ENCODE measurements at places on chromosomes 12 and 14.

GRCh38 chr12:26000898-26001297, 42.4 kb downstream of the RASSF8 start:
- DNase-seq = no peak

DNA sequence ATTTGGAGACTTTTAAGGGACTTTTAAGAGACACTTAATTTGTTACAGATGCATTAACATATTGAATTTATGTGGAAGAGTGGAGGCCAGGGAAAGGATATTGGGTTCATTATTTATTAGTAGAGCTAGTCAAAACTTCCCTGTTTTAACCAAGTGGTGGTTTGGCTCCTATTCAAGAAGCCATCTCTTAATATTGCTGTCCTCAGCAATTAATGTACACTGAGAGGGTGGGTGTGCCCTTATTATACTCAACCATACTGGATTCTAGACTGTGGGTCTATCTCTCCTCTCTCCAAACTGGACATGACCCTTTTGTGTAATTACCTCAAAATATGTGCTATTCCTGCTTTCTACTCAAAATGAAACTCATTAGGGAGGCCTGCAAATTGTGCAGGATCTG, 398.7 kb upstream of the DDHD1 start:
- DNase-seq = no peak

DNA sequence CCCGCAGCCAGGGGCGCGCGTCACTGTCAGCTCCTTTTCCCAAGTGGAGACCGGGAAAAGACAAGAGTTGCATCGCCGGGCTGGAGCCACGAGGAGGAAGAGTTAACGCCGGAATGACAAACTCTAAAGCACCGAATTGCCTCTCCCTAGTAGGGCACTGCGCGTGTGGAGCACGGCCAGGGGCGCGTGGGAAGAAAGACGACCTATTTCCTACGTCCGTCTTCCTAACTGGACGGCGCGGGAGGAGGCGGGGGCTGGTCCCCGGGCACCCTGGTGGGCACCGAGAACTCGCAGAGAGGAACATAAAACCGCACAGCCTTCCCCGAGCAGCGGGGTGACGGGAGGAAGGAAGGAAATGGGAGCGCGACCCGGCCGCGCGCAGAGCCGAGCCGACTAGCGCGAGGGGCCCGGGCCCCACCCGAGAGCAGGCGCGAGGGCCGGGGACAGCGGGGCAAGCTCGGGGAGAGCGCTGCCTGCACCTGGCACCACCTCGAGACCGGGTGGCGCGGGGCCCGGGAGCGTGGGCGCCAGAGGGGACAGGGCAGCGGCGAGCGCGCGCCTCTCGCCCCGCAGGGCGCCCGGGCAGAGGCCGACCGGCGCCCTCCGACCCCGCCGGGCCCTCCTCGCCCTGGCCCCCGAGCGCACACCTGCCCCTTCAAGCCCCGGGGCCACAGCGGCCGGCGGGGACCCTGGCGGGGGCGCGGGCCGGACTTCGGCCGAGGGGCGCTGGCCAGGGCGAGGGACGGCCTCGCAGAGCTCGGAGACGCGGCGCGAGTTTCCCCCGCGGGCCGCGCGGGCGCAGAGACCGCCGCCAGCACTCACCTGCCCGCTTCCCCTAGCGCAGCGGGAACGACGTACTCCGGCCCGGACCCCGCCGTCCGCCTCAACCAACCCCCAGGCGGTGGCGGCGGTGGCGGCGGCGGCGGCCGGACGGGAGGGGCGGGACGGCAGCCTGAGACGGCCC, at the start of gene SETD3:
Gene SETD3, minus strand, starts transcription at position 954 of the 964 bp plus-strand sequence. CDS start 15,054 bp downstream, outside the sequence.
- DNase-seq = peak; percentile 86

GRCh38 chr12:77429426-77429825, 364.1 kb upstream of the E2F7 start:
- DNase-seq = no peak

- no peak for DNase-seq
These were observed 84.0 kb downstream of the CCDC88C start for GRCh38 chr14:91333650-91334039.

- DNase-seq = peak; percentile 79
These were observed 126.1 kb downstream of the GCH1 start for GRCh38 chr14:54776361-54777001.

- peak; percentile 40 for DNase-seq
These were observed at the start of gene ITGB7 for GRCh38 chr12:53207042-53207441. Gene ITGB7 (minus strand): TSS chr12:53207251. CDS start chr12:53200443, 6,808 bp downstream.

DNA sequence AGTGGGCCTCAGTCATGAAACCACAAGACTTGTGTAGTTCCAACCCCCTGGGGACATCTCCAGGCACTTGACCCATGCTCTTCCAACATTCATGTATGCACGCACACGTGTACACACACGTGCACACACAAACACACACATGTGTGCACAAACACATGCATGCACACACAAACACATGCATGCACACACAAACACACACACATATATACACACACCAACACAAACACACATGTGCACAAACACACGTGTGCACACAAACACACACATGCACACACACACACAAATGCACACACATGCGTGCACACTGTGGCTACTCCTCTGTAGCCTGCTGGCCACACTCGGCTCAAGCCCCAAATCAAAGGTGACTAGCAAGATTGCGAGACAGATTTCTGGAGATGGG, 22.8 kb downstream of the BDKRB2 start:
- no peak for DNase-seq

GRCh38 chr12:66733839-66734238, 55.0 kb upstream of the GRIP1 start:
- DNase-seq = no peak

- DNase-seq = peak; percentile 33
These were observed 45.3 kb downstream of the SPRING1 start for GRCh38 chr12:116692605-116693004.

GRCh38 chr12:114820796-114821195, 136.8 kb upstream of the TBX3 start:
- no peak for DNase-seq

GRCh38 chr12:6382371-6382770, 1.6 kb upstream of the LTBR start:
- DNase-seq = no peak

DNA sequence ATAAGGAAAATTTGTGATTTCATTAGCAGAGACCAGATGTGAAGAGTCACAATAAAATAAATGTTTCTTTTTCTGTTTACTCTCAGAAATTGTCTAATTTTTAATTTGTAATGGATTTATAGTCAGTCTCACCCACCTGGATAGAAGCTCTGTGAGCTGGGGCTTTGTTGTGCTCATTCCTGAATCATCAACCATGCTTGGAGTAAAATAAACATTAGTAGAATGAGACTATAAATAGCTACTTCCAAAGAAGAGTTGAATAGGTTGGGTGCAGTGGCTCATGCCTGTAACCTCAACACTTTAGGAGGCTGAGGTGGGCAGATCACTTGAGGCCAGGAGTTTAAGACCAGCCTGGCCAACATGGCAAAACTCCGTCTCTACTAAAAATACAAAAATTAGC, 185.3 kb upstream of the FBXO33 start:
- DNase-seq = no peak

DNA sequence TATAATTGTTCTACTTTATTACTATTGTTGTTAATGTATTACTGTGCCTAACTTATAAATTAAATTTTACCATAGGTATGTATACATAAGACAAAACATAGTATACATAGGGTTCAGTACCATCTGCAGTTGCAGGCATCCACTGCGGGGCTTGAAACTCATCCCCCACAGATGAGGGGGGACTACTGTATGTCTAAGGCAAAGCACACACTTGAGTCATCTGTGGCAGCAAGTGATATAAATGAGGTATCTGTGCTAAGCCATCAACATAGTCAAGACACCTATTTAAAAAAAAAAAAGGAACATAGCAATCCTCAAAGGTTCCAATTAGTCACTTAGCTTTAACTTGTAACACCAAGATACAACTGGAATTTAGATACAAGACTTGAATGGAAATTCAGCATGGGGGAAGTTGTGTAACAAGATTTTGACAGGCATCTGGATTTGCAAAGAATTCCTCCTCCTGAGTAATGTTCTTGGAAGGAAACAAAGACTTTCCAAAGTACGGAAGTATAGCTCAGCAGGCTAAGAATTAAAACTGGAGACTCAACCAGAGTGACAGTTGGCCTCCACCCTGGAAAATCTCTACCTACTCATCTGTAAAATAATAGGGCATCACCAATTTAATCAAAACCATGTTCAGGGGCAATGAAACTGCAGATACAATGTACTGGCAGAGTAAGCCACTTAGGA, 14.9 kb downstream of the DCAF5 start:
- peak; percentile 24 for DNase-seq

DNA sequence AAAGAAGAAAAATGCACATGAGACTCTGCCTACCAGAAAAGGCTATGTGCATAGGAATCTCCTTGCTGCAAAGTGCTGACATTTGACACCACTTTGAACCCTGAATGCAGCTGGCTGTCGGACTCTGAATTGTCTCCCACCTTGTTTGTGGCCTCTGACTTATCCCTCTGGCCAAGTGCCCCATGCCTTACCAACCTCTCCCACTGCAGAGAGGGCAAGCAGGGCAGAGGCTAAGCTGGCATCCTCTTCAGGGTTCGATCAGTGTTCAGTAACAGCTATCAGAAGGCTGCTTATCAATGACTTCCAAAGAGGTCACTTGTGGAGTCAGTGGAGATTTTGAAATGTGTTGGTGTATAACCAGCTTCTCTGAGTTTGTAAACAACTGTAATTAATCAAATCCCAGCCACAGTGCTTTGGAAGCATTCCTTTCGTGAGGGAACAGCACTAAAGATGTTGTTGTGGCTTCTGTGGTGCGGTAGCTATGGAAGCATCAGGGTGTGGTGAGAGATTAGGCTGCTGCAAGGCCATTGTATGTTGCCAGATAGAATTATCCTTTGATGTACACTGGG, 22.6 kb upstream of the BMP4 start:
- DNase-seq = no peak

DNA sequence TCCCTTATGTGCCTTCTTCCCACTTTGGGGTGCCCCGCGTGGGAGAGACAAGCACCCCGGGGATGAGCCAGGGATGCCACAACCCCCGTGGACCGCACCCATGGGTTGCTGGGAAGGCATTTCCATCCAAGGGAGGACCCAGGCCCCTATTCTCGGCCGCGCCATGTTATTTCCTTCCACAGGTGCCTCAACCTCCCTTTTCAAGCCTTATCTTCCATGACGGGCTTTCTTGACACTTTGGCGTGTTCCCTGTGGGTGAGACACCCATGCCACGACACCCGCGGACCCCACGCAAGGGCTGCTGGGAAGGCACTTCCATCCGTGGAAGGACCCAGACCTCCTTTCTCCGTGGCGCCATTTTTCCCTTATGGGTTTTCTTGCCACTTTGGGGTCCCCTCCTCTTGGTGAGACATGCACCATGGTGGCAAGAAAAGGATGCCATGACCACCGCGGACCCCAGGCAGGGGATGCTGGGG, 269.2 kb downstream of the ALG10 start:
- DNase-seq = no peak

GRCh38 chr12:30594509-30594908, 101.2 kb downstream of the IPO8 start:
- DNase-seq = no peak

Measured in suppressor macrophage treated with lipopolysaccharide for 4 hours (primary cell).